ENCODE measurements at places on chromosomes 2 and 18.

DNA sequence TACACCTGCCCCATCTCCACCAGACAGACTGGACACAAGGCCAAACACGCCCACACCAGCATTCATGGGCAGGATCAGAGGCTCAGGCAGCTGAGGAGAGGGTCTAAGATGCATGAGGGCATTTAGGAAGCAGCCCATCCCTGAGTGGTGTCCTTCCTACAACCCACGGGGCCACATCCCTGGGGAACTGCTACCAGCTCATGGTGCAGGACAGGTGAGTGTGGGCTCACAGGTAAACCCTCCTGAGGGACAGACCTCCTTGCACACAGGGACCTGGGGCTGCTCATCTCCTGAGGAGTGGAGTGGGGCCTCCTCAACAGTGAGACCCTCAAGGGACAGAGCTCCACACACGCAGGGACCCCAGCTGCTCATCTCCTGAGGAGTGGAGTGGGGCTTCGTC, 14.6 kb downstream of the PARD6G start:
- DNase-seq = no peak

GRCh38 chr2:144489315-144489916, 30.5 kb downstream of the ZEB2 start:
- DNase-seq = no peak

GRCh38 chr2:231117922-231118613, 6.8 kb downstream of the HTR2B start:
- no peak for DNase-seq

- DNase-seq = no peak
These were observed 947 bp downstream of the ZEB2 start for GRCh38 chr2:144518748-144519596.

DNA sequence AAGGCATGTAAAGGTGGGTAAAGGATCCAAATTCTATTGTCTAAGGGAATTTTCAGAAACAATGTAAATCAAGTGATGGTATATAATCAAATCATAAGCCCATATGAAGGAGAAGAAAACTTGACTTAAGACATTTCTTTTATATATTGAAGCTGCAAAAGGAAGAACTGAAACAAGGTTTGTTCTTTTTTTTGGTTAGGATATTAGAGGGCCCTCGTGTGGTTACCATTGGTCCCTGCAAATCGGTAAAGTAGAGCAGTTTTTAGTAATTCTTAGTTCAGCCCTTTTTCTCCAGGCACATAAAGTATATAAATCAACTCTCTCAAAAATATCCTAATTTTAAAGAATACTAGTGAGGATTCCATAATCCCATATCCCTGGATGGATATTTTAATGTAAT, 105.6 kb upstream of the STK17B start:
- DNase-seq = peak; percentile 73

GRCh38 chr2:55038428-55038827, 11.8 kb downstream of the RTN4 start:
- DNase-seq = no peak

DNA sequence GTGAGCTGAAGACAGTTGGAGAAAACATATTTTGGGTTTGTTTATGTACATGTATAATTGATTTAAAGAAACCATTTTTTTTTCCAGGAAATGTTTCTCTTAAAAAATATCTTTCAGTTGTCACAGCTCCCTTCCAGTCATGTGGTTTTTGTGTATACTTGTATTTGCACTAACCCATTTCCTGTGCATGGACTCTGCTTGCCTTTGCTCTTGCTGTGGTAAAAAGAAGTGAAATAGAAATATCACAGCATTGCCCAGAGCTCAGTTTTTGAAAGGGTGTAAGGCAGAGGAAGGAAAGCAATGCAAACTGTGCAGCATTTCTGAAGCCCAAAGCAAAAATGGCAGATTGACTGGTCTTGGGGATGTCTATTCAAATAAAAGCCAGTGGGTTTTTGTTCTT, 10.4 kb upstream of the DOCK10 start:
- no peak for DNase-seq

- DNase-seq = peak; percentile 88
These were observed 1.8 kb downstream of the SP3 start for GRCh38 chr2:173963323-173963816.

DNA sequence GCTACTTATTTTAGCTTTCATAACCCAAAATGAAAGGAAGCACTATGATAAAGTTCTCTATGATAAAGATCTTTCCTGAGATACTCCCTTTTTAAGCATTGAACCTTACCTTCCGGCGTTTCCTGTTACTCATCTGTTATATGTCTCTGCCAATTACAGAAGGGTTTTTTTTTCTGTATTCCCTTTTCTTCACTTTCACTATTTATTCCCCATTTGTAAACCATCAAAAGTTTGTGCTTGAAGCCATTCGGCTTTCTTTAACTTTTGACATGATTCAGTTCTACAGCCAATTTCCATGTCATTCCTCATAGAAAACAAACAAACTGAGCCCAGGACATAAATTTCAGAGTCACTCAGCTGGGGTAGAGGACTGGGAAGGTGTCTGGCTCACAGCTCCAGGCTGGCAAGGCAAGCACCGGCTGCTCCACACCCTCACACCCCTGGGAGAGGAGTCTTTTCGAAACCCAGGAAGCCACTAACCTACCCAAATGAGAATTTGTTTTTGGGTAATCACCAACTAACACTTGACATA, 429.4 kb upstream of the TRIB2 start:
- DNase-seq = no peak

DNA sequence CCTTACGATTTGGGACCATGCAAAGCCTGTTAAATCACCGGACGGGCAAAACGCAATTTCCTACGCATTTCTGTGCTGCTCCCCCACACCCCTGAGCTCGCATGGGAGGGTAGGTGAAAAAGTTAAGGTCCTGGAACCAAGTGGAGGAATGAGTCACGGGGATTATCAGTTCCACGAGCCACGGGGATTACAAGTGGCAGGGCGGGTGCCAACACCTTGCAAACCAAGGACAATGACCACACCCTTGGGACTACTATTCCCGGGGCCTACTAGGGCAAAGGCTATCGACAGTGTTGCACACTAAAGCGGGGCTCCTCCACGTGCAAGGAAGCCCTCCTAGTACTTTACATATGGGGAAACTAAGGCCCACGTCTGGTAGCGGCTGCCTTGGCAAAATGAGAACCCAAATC, 447 bp downstream of the RETSAT start:
- no peak for DNase-seq

DNA sequence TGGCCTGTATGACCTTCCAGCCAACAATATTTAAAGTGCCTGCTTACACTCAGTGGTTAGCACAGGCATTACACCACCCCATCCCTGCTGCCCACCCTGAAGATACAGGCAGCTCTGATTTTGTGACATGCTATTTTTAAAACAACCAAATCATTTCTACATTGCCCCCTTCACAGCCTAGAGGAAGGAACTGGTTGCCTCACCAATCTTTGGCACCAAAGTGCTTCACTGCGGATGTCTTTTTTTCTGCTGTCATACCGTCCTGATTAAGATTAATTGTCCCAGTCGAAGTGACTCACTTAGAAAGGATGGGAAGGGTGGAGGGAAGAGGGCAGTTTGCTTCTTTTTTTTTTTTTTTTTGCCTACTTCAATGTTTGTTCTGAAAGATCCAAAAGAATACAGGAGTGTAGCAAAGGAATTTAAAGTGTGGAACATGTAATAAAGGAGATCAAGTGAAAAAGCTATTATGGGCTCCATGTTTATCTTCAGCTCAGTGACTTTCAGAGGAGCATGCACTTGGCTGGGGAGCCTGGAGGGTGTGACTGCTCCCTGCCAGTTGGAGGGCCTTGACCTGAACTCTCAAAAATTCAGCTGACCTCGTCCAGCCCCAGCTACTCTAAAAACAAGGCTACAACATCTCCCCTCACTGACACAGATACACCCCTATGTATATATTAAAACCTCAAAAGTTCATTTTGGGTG, 501.1 kb upstream of the TNP1 start:
- peak; percentile 51 for DNase-seq

DNA sequence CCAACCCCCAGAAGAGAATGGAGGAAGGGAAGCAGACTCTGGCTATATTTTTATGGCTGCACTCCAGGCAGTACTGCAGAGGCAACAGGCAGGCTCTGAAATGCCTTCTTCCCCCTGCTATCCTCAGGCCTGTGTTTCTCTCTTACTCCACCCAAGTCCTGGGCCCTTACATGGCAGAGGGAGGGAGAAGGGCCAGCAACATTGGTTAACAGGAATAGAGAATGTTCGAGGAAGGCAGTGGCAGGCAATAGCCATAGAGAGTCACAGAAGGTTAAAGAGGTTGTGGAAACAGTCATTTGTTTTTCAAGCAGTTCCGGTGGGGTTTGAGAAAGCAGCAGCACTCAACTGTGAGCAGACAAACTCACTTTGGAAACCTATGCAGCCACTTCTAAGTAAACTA, 15.1 kb upstream of the DARS1 start:
- DNase-seq = no peak

- no peak for DNase-seq
These were observed 4.8 kb upstream of the SNED1 start for GRCh38 chr2:240993446-240994170.

- no peak for DNase-seq
These were observed 392.0 kb upstream of the NRP2 start for GRCh38 chr2:205290299-205290698.

- no peak for DNase-seq
These were observed 11.0 kb upstream of the FARP2 start for GRCh38 chr2:241344925-241345651.

DNA sequence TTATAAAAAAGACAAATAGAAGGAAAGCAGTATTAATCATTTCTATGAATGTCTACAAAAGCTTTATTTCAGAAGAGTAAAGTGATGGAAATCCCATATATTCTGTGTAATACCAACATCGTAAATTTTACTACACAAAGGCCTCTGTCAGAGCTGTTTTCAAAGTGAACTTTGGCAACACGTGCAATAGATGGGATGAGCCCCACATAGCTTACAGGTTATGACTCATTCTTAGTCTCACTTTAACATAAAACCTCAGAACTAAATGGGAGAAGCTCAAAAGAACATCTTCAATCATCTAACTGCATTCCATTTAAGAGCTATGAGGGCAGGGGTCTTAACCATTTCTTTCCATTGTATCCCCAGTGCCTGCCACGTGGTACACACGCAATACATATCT, 11.5 kb downstream of the VPS4B start:
- DNase-seq = no peak

DNA sequence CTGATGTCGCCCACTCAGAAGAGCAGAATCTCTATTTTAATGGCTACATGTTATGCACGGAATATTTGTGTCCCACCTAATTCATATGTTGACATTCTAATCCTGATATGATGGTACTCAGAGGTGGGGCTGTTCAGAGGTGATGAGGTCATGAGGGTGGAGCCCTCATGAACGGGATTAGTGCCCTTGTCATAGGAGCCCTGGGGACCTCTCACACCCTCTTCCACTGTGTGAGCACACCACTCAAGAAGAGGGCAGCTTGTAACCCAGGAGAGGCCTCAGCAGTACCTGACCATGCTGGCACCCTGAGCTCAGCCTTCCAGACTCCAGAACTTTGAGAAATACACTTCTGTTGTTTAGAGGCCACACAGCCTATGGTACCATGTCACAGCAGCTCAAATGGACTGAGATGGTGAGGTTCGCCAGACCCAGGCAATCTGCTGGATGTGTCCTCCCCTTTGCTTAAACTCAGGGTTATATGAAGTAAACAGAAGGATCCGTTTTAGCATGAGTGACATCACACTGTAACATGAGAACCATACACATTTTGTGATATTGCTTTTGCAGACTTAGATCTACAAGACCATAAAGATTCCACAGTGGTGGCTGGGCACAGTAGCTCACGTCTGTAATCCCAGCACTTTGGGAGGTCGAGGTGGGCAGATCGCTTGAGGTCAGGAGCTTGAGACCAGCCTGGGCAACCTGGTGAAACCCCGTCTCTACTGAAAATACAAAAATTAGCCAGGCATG, 48.7 kb downstream of the ATOH8 start:
- DNase-seq = no peak

DNA sequence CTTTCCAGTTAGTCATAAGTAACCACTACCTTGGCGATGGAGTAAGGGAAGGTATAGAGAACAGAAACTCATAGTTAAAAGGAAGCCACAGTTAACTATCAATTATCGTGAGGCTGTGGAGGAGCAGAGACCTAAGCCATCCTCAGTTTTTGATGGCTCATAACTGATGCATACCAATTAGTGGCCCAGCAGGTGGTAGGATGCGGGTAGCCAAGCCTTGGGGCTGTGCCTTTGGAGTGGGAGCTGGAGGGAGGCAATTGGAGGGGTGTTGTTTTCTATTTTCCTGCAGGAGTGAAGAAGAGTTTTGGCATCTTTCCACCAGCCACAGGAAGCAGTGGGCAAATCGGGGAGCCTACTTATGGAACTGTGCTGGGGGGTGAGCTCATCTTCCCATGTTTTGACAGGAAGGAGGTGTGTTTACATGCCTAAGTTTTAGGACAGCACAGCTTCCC, 194.8 kb downstream of the TPGS2 start:
- DNase-seq = no peak

DNA sequence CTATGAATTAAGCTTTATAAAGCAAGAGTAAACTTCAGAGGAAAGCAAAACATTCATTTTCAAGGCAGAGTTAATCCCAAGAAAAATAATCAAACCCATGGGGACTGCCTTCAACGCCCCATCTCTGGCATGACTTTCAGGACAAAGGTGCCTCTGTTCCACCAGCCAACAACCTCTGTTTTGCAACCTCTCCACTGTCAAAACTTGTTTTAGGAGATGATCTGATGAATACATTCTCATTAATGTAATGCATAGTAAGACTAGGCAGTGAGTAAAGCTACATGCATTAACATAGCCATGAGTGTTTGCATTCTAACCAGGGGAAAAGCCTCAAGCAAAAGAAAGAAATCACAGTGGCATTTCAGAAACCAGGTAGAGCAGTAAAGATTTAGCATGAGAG, 357.0 kb downstream of the FBXO15 start:
- no peak for DNase-seq

DNA sequence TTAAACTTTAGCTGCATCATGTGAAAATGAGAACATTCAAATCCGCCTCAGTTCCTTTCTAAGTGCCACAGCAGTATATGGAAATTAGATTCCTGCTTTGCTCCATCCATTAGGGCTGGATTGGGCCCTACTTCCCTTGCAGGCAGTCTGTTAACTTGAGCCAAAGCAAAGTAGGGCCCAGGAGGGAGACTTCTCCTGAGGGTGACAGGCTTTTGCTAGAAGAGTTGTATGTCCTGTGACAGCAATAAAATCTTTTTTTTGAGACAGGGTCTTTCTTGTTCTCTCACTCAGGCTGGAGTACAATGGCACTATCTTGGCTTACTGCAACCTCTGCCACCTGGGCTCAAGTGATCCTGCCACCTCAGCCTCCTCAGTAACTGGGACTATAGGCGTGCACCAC, 28.1 kb downstream of the VIL1 start:
- no peak for DNase-seq

- DNase-seq = no peak
These were observed 44.2 kb upstream of the AQP4 start for GRCh38 chr18:26909599-26910290.

- DNase-seq = no peak
These were observed 83.5 kb upstream of the RANBP2 start for GRCh38 chr2:108635630-108636354.

Measured in hematopoietic multipotent progenitor cell (in vitro differentiated cells).